Fibroblast of skin of left biceps (primary cell): ENCODE measurements at places on chromosomes 12 and 14.

DNA sequence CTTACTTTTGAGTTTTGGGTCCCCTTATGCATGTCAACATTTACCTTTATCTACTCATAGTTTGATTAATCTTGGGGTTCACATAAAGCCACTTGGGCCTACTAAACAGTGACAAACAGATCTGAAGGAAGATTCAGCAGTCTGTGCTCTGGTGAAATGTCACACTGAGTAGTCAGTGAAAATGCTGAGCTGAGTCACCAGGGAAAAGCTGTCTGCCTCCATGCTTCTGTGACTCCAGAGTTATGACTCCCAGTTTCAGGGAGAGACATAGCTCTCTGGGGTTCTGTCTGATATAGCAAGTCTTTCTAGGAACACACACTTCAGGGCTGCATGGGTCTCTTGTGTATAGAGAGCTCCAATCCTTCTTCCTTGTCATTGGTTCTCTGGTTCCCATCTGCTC is 406.3 kb upstream of the FAR2 start:
- DNase-seq = no peak

- DNase-seq = no peak
Measured at GRCh38 chr12:79012636-79013035, 148.1 kb downstream of the SYT1 start.

GRCh38 chr14:93333631-93334103 is 831 bp upstream of the BTBD7 start:
- no peak for DNase-seq

- no peak for DNase-seq
Measured at GRCh38 chr14:68514608-68515194, 278.2 kb downstream of the ZFP36L1 start.

DNA sequence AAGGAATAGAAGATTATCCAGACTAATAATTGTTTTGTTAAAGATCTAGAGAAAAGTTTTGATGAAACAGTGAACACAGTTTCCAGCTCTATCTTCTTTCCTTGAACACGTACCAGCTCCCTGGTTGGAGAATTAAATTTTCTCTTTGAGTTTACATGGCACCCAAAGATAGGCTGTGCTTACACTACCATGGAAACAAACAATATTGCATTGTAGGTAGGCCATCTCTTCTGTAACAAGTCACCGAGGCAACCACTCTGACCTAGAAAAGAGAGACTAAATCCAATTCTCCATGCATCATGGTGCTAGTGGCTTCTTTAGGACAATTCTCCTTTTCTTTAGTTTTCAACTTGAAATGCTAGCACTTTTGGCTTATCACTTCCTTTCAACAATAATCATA is 9.9 kb downstream of the BMAL2 start:
- DNase-seq = no peak

DNA sequence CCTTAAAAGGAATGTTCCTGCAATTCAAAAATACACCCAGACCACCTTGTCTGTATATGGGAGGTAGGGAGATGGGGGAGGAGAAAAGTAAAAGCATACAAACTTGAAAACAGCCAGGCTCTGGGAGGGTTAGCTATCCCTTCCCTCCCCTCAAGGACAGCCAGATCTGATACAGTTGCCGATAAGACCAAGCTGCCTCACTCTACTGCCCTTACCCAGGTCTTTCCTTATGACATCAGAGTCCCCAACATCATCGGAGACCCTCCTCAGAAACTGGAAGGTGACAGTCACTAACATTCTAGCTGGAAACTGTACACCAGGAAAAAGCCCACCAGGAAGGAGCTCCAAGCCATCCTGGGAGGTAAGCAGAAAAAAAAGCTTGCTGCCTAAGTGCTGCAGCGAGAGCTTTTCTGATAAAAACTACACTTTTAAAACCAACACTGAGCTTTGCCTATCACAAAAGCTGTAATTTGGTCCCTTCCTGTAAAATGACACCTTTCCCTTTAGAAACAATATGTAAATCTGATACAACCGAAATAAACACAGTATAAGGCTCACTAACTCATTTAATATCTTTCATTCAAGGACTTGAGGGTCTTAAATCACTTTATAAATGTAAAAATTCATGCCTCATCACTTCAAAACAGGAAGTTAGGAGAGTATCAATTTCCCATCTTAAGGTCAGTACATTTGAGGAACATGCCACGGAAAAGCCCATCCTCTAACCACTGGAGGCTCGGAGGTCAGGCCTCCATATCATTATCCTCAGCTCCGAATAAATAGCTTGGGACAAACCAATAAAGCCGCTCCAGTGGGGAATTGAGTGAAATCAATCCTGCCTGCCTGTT is 20.4 kb upstream of the PLEKHH1 start:
- no peak for DNase-seq

DNA sequence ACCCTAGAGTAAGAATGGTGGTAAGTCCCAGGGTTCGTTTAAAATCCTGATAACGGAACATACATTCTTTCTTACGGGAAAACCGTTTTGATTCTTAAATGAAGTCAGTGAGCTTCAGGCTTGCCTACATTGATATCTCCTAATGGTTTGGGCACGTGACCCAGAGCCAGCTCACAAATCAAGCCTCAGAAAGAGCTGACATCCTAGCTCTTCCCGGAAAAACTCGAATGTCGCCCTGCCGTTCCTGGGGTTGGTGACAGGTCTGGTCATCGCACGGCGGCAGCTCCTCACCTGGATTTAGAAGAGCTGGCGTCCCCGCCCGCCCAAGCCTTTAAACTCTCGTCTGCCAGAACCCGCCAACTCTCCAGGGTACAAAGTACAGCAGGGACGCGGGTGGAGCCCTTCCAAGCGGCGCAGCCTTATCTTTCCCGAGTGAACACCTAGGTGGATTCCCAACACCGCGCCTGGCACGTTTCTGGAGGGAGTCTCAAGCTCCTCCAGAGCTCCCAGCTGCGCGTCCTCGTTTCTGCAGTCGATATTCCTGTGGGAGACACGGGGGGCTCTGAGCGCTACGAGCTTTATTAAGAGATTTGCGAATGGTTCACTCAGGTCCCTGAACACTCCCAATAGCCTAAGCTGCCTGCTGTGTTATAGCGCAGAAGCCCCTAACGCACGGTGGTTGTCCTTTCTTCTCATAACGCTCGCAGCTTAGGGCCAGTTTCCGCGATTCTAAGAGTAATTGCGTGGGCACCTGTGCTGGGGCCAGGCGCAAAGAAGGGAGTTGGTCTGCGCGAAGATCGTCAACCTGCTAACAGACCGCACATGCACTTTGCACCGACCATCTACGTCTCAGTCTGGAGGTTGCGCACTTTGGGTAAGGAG is at the start of gene SSTR1:
TSS of gene SSTR1 (plus strand) at position 169 of the 882 bp plus-strand sequence. CDS start 1,486 bp downstream, outside the sequence.
- no peak for DNase-seq

GRCh38 chr12:45327823-45328383 is 112.0 kb downstream of the ANO6 start:
- no peak for DNase-seq

- no peak for DNase-seq
Measured at GRCh38 chr14:100332071-100332639, 9.0 kb downstream of the SLC25A47 start.

DNA sequence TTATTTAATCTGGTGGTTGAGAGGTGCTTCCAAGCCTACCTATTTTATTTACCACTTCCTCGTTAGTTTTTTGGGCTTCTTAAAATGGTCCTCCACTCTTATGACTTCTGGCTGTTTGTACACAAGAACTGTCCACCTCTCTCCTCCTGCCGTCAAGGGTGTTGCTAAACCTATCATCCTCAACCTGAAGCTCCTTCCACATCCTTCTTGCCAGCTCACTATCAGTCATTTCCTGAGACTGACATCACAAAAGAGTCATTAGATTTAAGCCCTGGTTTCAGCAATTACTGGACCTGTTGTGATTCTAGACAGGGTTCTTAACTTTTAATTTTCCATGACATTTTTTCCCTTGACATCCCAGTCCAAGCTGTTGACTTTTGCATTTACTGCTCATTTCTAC is 91.9 kb downstream of the BICD1 start:
- DNase-seq = no peak

- DNase-seq = no peak
Measured at GRCh38 chr12:46499226-46499625, 126.7 kb upstream of the SLC38A2 start.

GRCh38 chr12:27585739-27586265 is 61.8 kb downstream of the PPFIBP1 start:
- no peak for DNase-seq

DNA sequence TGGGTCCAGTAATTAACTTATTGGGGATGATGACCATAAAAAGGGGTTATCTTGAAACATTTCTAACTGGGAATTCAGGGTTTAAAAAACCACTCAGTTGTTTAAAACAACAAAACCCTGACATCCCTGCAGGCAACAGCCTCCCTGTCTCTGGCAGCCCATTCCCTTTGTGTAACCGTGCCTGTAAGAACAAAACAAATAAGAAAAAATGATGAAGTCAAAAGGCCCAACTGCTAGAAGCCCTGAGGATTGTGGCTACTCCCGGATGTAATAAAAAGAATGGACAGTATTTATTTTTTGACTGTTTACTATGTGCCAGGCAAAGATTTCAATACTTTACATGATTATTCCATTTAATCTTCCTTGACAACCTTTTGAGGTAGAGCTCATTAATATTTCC is 75.3 kb downstream of the TMCC3 start:
- no peak for DNase-seq

GRCh38 chr12:106682594-106683234 is 91.8 kb upstream of the RIC8B start:
- DNase-seq = no peak

DNA sequence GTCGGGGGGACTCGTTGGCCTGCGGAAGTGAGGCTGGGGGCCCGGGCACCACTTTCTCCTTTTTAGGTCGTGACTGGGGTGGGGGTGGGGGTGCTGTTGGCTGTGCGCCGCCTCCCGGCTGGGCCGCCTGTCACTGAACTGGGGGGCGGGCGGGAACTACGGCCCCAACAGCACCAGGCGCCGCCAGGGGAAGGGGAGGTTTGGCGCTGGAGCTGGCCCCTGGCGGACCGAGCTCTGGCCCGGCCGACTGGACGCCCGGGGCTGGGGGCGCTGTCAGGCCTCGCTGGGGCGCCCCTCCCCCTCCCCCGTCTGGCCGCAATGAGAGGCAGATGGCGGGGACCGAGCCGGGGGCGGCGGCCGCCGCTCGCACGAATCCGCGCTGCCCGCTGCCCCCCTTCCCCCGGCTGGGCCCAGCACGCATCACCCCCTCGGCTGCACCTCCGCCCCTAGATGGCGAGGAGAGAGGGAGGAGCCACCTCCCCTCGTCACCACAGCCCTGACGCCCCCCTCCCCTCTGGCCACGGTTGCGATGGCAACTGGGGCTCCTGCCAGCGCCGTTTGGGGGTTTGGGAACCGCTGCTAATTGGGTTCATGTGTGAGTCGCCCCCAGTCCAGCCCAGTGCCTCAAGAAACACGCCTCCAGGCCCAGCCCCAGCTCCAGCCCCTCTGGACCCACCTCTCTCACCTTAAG is 723 bp downstream of the NFATC4 start:
- peak; percentile 88 for DNase-seq

GRCh38 chr12:132319359-132319950 is 9.9 kb downstream of the GALNT9 start:
- DNase-seq = no peak

DNA sequence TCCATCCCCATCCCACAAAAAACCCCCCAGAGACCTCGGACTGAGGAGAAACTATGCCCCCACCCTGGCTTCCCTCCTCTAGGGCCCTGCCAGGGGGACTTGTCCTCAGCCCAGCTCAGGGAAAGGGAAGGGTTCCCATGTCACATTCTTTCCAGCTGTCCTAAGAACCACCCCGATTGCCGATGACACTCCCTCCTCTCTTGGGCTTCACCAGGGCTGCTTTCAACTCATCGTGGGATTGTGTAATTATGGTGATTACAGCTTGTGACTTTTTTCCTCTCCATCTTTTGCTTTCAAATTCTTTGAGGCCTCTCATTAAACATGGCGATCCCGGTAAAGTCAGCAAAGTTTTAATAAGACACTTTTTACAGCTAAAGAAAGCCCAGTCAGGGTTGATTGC is 344.0 kb downstream of the DPF3 start:
- DNase-seq = no peak

GRCh38 chr12:5442251-5443006 is 10.5 kb downstream of the NTF3 start:
- DNase-seq = no peak

DNA sequence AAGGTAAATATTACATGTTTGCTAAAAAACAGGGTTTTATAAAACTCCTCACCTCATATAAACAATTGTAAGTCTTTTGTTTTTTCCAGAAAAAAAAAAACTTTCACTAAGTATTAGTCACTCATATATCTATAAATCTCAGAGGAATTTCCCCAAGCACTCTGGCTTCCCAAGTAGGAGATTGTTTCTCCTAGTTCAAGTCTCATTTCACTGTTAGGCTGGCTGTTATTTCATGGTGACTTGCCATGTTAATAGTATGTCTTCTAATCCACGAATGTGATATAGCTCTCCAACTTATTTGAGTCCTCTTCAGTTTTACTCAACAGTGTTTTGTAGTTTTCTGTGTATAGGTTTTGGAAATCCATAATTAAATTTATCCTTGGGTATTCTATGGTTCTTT is 61.6 kb downstream of the CAPZA3 start:
- DNase-seq = peak; percentile 12

DNA sequence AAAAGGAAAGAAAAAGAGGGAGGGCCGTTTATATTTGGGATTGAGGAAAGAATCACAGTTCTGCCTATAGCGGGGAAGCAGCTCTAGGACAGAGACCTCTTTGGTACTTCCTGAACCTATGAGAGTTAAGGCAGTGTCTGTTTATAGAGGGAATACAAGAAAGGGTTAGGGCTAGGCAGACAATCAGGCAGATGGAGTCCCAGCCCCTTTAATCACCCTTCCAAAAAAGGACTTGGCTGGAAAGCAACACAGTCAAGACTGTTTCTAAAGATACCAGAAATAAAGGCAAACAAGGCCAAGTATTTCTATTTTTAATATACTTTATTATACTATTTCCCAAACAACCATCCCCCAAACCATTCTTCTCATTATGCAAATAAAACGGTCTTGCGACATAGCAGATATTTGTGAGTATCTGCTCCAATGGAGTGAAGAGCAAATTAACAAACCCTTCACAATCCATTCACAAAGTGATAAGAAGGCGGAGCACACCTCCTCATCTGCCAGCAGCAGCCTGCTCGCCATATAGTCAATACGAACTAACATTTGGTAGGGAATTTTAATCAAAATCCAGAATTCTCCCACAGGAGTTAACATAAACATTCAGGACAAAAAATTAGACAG is 697 bp upstream of the GRIP1 start:
- DNase-seq = no peak

DNA sequence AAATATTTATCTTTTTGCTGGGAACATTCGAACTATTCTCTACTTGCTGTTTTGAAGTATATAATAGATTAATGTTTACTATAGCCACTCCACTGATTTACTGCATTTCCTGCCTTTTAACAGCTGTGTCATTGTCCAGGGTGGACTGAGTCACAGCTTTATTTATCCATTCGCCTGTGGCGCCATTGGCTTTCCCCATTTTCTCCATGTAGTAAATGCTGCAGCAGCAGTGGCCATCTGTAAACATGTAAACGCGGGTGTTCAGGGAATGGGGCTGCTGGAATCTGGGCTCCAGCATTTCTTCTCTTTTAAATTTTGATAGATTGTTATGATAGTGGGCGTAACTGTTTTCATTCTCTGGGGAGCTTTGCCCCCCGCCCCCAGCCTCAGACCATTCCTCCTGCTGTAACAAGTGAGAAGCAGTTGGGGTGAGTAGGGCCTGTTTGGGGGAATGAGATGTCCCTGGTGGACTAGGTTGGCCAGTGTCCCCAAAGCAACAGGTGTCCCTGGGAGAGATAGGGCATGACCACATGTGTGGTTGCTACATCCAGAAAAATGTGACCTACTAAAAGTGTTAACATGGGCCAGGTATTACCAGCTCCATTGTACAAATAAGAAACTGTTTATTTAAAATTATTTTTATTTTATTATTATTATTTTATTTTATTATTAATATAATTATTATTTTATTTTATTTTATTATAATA is 32.9 kb downstream of the RIN3 start:
- no peak for DNase-seq
